ENCODE measurements at places on chromosomes 5 and 9.

- DNase-seq: no peak
Measured at GRCh38 chr5:76836181-76836580, 13.6 kb upstream of the S100Z start.

DNA sequence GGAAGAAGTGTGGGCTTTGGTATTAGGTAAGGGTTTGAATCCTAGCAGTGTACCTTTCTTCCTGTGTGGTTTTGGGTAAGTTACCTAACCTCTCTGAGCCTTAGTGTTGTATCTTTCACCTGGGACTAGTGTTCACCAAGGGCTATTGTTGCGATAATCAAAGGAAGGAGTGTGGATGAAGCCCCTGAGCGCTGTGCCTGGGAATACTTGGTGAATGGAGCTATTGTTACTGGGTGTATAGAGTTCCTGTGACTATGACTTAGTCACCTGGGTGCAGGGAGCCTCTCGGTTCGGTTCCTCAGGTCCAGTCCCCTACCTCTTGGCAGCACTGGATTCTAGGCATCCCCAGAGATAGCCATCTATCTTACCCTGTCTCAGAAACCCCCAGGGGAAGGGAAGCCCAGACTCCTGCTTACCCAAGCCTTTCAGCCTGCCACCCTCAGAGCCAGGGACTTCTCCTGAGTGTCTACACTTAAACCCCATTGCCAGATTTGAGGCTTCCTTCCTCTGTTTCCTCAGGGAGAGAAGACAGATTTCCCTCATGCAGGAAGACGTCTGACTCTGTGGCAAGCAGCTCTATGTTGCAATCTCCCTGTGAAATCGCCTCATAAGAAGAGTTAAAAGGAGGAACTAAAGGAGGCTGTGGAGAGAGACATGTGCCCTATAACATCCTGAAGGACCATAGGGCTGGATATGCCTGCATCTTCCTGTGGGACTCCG is 181.0 kb upstream of the PITX1 start:
- no peak for DNase-seq

DNA sequence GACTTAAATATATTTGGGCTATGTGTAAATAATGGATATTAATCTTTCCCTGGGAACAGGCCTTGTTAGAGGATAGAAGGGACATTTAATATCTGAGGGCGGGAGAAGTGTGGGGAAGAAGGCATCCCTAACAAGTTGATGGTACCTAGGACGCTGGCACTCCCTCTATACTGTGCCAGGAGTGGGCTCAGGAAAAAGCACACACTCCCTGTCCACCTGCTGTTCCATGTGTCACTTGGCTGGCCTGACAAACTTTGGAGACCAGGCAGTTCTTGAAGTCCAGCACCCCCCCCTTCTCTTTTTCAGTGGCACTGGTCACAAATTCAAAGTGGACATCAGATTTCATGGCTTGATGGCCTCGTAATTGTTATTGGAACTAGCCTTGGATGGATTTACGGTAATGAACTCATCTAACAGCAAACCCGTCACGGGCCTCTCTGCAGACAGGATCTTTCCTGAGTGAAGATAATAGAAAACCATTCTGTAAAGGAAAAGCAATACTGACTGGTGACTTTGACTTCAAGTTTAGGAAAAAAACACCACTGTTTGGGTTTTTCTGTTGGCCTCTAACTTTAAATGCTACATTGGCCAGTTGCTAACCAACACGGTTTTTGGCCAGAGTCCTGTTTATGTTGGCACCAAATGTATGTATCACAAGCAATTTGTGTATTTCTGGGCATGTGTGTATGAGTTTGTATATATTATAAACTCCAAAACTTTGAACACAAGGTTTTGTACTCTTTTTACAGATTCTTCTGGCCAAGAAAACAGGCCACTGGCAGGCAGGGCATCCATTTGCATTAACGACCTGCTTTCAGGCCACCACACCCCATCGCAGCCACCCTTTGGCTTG is 552.6 kb downstream of the CCDC171 start:
- no peak for DNase-seq

DNA sequence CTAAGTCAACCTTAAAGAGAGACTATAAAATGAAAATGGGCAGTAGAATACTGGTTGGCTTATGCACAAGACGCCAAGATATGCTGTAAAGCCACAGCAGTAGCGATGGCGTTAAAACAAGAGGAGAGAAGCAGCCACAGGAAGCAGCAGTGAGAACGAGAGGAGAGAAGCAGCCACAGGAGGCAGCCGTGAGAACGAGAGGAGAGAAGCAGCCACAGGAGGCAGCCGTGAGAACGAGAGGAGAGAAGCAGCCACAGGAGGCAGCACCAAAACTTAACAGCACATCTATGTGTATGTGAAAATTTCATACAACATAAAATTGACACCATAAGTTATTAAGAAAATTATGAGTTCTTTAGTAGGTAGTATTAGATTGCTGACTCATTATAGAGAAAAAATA is 2318.6 kb upstream of the ACO1 start:
- DNase-seq: no peak

GRCh38 chr9:16281707-16282106 is 588.8 kb downstream of the BNC2 start:
- no peak for DNase-seq

- DNase-seq: no peak
Measured at GRCh38 chr9:132249123-132249522, 87.3 kb downstream of the NTNG2 start.

DNA sequence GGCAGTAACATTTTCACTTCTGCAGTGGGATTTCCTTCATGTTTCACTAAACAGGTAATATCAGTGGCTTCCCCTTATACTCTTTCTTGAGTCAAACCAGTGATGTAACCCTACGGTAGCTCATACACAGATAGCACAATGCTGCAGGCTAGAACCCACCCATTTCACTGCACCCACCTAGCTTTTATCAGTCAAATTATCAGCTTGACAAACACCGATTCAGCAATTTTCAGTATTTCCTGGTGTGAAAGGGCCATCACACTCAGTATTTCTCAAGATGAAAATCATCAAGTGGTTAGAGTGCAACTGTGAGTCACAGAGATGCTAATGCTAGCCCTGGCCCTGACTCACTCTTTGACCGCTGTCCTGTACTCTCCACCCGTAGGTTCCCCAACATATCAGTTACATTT is 242.3 kb upstream of the PTGER4 start:
- no peak for DNase-seq

DNA sequence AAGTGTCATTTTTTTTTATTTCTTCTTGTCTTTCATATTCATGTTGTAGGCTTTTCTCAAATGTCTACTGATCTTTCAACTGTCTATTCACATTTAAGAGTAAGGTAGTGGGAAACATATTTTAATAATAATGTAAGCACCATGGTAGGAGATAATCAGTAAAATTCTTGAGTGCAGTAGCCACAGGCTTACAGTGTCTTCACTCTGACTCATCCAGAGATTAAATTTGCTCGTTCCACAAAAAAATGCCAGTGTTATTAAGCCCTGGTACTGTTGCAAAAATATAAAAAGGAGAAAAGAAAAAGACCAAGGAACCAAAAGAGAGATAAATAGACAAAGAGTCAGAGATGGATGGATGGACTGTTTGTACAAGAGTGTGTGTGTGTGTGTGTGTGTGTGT is 43.0 kb downstream of the PARP8 start:
- DNase-seq: no peak

- no peak for DNase-seq
Measured at GRCh38 chr5:100516285-100516684, 18.9 kb upstream of the FAM174A start.

DNA sequence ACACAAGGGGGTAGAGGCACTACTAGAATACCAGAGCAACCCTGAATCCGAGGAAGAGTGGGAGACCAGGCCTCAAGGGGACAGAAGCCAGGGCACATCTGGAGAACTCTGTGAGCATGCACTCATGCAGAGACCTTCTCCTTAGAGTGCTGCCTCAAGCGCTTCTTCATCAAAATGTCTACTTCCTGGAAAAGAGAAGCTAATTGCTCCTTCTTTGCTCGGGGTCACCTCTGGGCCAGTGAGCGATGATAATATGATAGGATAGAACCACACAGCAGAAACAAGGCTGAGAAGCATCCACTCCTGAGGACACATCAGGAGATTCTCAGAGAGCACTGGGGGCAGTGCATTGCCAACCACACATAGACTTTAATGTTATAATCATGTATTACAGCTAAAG is 23.7 kb upstream of the LMNB1 start:
- no peak for DNase-seq

DNA sequence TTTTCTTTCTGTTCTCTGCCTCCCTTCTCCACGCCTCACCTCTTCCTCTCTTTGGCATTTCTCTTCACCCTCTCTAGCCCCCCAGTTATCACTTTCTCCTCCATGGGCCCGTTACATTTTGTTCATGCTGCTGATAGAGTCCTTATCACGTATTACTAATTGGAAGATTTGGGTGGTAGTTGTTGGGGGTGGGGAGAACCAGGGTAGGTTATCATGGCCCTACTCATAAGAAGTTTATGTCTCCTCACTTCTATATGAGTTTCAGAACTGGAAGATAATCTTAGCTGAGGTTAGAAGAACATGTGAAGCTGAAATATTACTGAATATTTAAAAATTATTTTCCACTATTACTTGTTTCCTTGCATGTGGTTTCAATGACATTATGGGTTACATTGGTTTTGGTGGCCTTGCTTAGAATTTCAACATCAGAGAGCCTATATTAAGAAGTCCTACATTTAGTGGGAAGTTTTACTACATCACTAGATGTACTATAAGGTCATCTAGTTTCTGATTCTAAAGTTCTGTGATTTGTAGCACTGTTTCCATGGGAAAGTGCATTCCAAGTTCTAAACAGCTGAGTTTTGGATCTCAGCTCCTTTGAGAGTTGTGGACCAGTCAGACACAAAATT is 36.8 kb downstream of the PIP5K1B start:
- no peak for DNase-seq

- DNase-seq: no peak
Measured at GRCh38 chr5:78543292-78543691, 105.3 kb downstream of the LHFPL2 start.

GRCh38 chr5:112895682-112896081 is 26.3 kb downstream of the REEP5 start:
- DNase-seq: no peak

DNA sequence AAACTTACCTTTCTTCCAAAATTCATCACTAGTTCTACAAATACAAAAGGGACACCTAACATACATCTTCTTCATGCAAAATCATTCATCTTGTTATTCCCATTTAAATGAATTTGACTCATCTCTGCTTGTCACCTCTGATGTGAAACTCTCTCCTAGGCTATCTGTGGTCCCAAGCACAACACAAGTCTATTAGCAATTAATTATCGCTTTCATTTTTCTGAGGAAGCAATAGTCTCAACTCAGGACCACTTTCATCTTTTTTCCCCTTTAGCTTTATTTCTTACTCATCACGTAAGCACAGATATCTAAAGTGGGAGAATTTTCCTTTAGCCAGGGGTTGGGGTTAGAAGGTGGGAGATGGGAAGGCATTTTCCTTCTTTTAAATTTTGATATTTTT is 131.9 kb downstream of the ST8SIA4 start:
- no peak for DNase-seq

DNA sequence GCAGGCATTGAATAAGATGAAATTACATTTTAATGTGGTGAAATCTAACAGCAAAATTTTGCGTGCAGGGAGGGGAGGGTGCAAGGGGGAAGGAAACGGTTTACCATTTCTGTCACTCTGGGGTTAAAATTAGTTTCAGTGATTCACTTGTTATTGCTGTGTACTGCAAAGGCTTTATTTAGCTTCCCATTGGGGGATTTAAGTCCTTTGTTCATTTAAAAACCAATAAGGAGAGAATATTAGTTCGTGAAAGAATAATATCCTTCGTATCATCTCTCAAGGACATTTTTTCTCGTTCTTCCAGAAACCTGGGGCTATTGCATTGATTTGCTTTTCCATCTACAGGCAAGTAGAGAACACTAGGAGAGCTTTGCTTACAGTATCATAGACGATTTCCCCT is 667.8 kb upstream of the RGMB start:
- no peak for DNase-seq

DNA sequence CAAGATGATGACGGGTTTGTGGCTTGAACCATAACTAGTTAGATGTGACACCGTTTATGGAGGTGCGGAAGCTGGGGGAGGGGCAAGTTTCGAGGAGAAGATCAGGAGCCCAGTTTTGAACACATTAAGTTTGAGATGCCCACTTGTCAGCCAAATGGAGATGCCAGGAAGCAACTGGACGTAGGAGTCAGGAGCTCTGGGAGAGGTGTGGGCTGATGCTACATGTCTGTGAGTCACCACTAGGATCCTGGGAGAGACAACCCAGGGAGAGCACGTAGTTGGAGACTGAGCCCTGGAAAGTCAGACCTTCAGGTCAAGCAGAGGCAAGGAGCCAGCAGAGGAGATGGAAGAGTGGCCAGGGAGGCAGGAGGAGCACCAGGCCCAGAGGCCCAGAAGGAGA is 48.8 kb upstream of the SLC25A51 start:
- no peak for DNase-seq

DNA sequence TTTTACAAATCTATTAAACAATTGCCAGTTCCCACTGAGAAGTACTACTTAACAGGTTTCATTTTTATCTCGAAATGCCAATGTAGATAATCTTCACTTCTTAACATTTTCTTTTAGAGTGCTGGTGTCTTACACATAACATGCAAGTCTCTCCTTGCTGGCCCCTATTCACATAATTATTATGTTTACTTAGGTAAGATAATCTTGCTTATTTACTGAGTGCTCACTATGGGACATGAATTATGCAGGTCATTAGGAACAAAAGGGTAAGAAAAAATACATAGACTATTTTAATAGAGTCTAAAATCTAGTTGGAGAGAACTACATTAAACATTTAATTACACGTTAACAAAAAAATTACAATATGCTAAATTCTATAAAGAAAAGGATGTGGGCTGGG is 328.4 kb downstream of the PRR16 start:
- no peak for DNase-seq

- DNase-seq: no peak
Measured at GRCh38 chr5:1316588-1317340, 21.9 kb upstream of the TERT start.

DNA sequence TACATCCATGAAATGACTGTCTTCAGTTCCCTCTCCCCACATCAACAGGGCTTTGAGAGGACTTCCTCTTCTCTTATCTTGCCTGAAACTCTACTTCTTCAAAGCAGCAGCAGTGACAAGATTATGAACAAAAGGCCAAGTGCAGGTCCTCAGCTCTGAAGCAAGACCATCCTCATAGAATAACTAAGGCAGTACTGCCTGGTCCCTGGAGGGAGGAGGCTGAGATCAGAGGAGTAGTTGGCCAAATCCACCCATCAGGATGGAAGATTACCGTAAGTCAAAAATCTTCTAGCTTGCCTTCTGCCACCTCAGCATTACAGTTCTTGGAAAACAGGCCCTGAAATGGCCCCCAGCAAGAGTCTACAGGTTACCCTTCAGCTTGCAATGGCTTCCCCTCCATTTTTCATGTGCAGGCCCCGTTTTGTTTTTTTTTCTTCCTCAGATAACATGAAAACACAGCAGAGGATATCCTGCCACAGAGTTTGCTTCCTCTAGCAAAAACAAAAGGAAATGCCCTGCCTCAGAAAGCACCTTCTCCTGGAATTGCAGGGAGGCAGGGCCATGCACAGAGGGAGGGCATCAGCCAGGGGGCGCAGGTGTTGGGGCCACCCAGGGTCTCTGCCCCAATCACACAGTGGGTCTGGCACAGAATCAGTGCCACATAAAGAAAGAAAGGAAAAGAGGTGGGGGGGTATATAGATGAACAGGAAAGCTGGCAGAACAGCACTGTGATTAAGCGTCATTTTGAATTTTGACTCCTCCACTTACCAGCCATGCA is 40.0 kb downstream of the KLHL3 start:
- DNase-seq: no peak
